ENCODE measurements at places on chromosomes 16 and 17. TPM values are rescaled to one million over a fixed set of nuclear protein-coding genes. Genes with fewer than 3 reads are reported as not detected.

The TEX14 gene
- 0.24 TPM for total RNA-seq

The EVI2B gene
- total RNA-seq: 2.0 TPM

The CCT6B gene
- 3.0 TPM for total RNA-seq

The TP53TG3B gene
- not detected for total RNA-seq

The RHBDL3 gene
- total RNA-seq: not detected

The HBM gene
- total RNA-seq: not detected

The NSF gene
- total RNA-seq: 26.5 TPM

The DNAAF1 gene
- total RNA-seq: not detected

All from mammary epithelial cell (primary cell).